ENCODE measurements at places on chromosomes 2 and 18.

DNA sequence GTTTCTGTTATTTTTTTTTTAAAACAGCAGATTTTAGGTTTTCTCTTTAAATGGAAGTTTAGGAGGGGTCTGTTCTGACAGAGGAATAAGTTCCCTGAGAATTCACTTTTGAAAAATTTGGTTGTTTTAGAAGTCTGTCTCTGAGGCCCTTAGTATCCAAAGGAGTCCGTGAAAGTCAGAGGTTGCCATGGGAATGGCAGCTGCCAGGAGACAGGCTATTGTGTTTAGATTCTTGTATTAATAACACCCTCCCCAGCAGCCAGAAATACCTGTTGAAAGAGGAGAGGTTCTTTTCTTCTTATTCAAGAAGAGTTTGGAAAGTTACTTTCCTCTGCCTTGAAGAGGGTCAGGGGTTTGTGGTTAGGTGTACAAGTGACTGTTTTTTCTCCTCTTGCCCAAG is 29.5 kb downstream of the TNP1 start:
- DNase-seq = no peak

- DNase-seq = no peak
These were observed 9.9 kb upstream of the NFATC1 start for GRCh38 chr18:79385708-79386341.

DNA sequence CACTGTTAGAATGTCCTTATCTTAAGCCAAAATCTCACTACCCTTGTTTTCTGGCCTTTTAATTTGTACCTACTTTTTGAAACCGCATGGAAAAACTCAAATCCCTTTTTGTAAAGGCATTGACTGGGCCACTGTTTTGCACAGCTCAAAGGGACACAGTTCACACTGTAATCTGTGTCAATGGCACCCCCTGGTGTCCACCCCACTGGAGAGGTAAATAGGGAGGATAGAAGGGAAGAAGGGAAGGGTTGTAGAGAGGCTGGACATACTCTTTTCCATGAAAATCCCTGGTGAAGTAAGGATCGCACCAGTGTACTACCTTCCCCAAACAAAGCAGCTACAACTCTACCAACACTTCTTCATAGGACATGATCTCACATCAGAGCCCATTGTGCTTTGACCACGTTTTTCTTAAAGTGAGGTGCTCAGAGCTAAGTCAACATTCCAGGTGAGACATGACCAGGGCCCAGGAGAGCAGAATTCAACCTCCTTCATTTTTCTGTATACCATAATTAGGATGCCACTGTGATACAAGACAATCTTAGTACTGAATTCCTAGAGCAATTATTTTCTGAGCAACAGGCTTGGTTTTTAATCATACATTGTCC is 92.4 kb upstream of the RMDN2 start:
- DNase-seq = peak; percentile 91

DNA sequence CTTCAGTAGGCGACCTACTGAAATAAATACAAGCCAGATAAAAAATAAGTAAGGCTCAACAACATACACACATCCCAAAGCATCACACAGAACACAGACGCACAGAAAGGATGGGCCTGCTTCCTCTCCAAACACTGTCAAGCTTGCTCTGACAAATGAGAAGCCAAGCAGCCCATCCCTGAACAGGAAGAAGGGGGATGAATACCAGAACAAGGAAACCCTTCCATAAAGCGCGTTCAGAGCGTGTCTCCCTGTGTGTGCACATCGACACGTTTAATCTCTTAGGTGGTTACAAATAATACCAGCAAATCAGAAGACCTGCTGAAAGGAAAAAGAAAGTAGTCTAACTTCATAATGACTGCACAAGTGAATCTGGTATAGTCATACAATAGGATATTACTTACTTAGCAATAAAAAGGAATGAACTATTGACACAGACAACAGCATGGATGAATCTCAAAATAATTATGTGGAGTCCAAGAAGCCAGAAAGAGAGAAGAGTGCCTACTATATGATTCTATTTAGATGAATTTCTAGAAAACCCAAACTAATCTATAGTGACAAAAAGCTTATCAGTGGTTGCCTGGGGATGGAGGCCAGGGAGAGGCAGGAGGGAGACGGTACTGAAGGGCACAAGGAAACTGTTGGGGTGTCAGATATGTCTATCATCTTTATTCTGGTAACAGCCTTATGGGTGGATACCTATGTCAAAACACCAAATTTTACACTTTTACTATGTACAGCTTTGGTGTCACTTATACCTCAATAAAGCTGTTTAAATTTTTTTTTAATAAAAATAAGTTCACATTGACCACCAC is 26.8 kb downstream of the MBOAT2 start:
- peak; percentile 35 for DNase-seq

DNA sequence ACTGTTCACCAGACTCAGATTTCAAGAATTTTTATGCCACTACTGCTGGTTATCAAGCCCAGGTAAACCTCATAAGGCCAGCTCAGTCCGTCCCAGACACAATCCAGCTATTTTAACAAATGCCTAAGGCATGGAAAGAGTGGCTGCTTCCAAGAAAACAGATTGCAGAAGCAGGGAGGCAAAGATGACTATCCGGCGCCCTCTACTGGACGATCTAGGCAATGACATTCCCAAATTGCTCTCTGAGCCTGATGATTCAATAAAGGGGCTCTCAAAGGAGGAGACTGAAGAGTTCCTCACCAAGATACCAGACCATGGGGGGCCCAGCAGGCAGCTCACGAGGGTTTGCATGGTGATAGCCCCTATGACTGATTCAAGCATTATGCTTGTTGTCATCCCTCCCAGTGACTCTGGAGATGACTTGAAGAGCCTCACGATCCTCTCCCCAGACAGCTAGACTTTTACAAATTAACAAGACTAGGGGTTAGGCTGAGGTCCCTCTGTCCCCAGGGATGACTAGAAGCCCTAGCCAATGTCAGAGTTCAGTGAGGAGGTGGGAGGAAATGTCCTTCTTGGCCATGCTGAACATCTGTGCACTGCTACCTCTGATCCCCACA is 25.0 kb downstream of the SERPINB8 start:
- DNase-seq = peak; percentile 57
